T-helper 2 cell (primary cell): ENCODE measurements at places on chromosomes 3 and 15.

GRCh38 chr3:65875393-65876027 is 163.2 kb downstream of the MAGI1 start:
- DNase-seq = no peak

- DNase-seq = no peak
Measured at GRCh38 chr3:56672-57071, 139.9 kb upstream of the CHL1 start.

GRCh38 chr15:91946581-91947292 is 93.2 kb downstream of the SLCO3A1 start:
- DNase-seq = no peak

DNA sequence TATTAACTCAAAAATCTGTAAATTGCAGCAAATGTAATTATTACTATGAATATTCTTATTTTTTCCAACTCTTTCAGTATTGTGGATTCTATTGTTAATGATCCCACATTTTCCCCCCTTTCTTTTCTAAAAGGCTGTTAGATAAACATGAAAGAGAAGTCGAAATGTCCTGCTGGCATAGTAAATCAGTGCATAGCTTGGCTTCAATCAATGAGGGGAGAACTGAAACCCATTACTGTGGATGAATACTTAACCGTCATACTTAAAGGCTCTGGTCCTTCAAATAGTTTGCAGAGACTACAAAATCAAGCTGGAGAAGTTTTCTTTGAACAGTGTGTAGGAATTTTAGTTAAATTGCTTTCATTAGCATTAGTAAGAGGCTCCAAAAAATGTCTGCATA is 667.9 kb downstream of the CADM2 start:
- DNase-seq = no peak

- no peak for DNase-seq
Measured at GRCh38 chr3:142794508-142794907, 70.7 kb downstream of the TRPC1 start.

DNA sequence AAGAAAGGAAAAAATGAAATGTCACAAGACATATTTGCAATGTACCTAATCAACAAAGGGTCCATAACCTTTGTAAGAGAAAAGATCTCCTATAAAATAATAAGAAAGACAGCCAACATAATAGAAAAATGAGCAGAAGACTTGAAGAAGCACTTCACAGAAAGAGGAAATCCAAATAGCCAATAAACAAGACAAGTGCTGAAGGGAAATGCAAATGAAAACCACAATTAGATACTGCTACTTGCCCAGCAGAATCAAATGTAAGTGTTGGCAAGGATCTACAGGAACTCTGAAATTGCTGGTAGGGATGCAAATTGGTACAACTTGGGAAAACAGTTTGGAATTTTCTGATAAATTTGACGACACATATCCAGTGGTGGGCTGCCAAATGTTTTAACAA is 15.1 kb upstream of the TOPAZ1 start:
- no peak for DNase-seq

DNA sequence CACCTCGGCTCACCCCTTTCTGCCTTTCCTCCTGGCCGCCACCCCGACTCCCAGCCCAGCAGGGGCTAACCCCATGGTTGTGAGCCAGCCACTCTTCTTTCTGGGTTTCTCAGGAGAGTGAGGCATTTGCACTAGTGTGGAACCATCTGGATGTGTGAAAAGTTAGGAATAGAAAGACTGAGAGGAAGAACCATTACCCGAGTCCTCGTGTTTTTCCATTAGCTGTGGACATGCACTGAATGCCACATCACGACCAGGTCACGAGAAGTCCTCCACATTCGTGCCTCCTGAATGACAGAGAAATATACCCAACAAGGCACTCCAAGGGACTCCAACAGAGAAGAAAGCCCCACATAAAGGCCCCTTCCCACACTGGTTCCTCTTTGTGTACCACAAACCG is 18.0 kb upstream of the RAD18 start:
- DNase-seq = no peak

DNA sequence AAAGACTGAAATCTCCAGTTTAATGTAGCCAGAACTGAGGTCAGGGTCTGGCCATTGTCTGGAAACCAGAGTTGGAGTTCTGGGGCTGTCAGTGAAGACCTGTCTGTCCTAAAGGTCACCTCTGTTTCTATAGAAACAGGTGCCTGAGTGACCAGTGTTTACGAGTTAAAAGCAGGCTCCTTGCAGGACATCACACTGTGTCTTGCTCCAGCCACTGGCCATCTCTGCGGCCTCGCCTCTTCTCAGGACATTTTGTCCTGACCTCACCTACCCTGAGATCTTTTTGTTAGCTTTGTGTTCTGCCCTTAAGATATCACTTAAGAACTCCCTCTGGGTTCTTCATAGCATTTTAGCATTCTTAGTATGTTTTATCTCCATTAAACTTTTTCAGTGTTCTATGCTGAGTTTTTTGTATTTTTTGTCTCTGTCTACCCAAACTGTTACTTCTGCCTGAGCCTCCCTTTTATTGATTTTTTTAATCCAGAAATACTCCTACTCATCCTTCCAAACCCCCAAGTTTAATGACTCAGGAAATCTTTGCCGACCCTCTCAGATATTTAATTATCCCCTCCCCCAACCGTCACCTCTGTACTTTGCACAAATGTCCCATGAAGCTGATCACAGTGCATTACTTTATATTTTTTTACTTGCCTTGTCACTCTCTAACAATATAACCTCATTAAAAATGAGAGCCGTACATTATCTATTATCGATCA is 223.7 kb downstream of the THSD4 start:
- DNase-seq = no peak

GRCh38 chr3:48782046-48782445 is 65.0 kb upstream of the IP6K2 start:
- no peak for DNase-seq

GRCh38 chr3:107098864-107099263 is 278.4 kb upstream of the CCDC54 start:
- no peak for DNase-seq

DNA sequence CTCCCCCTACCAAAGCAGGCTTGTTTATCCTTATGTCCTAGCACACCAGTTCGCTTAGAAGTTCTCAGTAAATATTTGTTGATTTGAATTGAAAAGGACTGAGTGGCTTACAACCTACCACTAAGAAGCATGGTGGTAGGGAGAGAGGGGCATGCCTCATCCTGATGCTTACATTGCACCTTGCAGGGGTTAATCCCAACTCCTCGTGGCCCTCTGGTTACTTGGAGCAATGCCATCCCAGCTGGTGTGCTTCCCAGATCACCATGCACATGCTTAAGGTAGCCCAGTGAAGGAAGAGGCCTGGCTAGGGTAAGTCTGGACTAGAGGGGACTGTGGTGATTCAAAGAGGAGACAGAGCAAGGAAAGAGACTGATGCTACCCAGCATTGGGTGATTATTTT is 253.3 kb downstream of the CLSTN2 start:
- DNase-seq = no peak

DNA sequence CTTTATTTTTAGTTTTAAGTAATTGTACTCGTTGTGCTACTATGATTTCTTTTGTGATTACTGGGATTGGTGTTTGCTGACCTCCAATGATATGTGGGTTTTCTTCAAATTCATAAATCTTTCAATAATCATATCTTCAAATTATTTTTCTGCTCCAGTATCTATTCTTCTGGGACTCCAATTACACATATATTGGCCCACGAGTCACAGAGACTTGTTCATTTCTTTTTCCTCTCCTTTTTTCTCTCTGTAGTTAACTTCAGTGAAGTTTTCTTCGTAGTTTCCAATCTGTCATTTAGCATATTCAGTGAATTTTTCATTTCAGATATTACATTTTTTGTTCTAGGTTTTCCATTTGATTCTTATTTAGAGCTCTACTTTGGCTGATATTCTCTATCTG is 21.4 kb downstream of the RFX7 start:
- no peak for DNase-seq

DNA sequence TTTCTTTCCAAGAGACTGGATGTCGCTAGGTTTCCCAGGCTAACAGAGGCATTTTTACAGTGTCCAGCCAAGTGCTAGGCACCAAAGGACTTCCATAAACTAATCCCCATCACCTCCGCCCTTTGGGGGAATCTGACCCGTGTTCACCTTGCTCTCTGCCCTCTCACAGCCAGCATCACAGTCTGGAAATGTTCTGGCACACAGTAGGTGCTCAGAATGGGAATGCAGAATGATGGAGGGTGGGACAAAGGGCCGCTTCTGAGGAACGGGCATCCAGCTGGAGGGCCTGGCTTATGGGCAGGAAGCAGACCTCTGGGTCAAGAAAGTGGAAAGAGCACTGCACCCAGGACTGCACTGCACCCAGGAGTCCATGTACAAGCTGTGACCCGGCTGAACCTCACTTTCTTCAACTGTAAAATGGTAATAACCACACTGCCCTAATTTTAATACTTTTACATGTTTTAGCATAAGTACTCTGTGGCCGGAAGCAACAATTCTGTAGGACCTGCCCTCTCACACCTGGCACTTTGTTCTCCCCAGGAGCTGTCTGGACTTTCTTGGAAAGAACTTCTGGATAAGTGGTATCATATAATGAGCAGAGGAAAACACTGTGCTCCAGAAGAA is 901 bp upstream of the NMB start:
- no peak for DNase-seq

- DNase-seq = peak; percentile 40
Measured at GRCh38 chr3:49415931-49416601, 3.8 kb downstream of the TCTA start.

DNA sequence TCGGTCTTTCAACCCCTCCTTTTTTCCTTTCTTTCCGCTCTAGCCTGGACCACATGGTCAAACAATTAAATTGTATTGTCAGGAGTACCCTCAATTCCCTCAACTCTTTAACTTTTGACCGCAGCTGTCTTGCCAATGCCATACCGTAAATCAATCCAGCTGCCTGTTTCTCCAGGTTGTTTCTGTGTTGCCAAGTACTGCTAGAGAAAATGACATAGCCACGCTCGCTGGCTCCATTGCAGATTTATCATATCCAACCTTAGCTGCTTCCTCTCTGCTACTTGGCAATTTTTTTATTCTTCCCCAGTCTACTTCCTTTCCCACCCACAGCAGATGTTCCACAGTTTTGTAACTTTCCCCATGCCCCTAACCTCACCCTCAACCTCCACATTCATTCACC is 60.0 kb downstream of the ZNF385D start:
- DNase-seq = no peak

DNA sequence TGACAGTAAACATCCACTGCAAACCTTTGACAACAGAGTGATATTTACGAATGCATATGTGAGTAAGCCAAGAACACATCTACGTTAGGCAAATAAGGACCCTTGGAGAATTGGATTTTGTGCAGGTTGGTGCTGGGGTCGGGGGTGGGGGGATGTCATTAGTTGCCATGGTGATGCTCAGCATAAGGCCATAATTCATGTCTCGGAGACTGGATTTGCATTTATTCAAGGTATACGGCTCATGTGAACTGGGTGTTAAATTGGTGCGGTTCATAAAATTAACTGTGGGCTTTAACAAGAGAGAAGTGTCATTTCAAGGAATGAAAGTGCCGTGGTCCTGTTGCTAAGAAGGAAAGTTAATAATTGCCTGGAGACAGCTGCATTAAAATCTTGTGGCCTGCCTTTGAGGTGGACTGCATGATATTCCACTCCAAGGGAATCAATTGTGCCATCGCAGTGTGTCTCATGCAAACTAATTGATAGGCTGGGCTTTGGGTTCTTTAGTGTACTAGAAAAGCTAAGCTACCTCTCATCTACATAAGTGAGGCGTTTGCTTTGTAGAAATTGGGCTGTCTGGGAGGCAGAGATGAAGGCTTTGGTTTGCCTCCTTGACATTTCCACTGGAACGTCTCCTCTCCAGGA is 228.9 kb upstream of the FEZF2 start:
- no peak for DNase-seq

DNA sequence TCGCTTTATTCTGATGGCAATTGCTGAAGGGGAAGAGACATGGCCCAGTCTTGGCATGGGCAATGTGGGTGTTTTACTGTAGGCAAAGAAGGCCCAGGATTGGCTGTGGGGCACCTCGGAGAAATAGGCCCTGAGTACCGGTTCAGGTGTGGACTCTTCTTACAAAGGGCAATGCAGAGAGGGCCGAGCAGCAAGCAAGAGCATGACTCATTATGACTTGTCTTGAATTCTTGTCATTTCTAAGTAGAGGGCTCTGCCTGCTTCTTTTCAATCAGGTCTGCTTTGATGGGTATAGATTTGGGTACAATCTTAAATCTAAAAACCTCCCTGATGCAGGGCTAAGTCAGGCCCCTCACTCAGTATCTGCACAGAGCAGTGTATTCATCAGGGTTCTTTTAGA is 14.8 kb upstream of the BUB1B start:
- DNase-seq = no peak

- DNase-seq = no peak
Measured at GRCh38 chr15:43153269-43153668, 19.9 kb downstream of the TMEM62 start.

DNA sequence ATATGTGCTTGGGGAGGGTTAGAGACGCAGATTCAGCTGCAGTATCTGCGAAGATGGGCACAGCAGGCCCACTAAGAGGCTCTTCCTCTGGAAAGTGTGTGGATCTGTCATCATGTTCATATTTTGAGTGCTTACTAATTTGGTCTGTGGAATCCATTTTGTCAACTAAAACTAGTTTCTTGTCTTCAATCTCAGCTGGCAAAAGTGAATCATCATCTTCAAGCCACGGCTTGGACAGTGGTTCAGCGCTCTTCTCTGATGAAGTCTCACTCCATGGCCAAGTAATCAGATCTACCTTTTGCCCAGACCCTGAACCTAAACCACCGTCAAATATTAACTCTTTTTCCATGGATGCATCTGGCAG is 76.2 kb downstream of the IMPG2 start:
- DNase-seq = no peak

DNA sequence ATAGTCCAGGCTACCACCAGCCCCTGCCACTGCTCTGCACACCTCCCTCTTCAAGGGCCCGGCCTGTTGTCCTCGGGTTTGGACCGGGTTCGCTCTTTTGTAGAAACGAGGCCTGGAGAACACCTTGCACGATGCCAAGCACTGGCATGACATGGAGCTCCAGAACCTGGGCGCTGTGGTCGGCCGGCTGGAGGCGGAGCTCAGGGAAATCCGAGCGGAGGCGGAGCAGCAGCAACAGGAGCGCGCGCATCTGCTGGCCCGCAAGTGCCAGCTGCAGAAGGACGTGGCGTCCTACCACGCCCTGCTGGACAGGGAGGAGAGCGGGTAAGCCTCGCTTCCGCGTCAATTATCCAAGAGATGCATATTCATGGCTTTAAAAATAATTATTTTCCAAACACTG is 72.4 kb downstream of the BFSP2 start:
- DNase-seq = no peak

GRCh38 chr15:47728426-47728825 is 11.1 kb downstream of the SEMA6D start:
- DNase-seq = no peak

DNA sequence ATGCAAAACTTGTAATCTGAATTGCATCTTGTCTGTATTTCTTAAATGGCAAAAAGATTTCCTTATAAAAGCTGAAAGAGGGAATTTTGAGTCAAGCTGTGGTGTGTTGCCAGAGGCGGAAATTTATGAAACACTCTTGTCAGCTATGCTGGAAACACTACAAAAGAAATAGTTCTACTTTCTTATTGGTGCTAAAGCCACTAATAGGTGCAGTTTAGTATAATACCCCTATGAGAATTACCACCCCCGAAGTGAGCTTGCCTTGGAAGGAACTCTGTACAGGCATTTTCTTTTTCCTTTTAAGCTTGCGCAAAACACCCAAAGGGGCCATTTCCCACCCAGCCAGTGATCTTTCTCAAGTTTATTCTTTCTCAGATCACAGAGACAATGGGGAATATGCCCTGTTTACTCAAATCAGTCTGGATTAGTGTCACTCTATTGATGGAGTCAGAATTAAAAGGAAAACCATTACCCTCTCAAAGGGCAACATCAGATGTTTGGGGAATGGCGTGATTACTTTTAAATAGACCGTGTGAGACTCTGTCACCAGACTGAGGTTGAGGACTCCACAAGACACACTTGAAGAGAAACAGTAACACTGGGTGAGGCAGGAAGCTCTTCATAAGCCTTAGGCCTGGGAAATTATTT is 166.0 kb downstream of the TP63 start:
- no peak for DNase-seq
